Karpas-422 (cell line): ENCODE measurements at places on chromosomes 4 and X. TPM values are rescaled to one million over a fixed set of nuclear protein-coding genes. Genes with fewer than 3 reads are reported as not detected.
A peak's percentile ranks its signal among the peaks of the same experiment; 100 is the strongest.

Gene HPGDS
- not detected in 2 replicates for total RNA-seq

Gene RNF150
- not detected in 2 replicates for total RNA-seq

DNA sequence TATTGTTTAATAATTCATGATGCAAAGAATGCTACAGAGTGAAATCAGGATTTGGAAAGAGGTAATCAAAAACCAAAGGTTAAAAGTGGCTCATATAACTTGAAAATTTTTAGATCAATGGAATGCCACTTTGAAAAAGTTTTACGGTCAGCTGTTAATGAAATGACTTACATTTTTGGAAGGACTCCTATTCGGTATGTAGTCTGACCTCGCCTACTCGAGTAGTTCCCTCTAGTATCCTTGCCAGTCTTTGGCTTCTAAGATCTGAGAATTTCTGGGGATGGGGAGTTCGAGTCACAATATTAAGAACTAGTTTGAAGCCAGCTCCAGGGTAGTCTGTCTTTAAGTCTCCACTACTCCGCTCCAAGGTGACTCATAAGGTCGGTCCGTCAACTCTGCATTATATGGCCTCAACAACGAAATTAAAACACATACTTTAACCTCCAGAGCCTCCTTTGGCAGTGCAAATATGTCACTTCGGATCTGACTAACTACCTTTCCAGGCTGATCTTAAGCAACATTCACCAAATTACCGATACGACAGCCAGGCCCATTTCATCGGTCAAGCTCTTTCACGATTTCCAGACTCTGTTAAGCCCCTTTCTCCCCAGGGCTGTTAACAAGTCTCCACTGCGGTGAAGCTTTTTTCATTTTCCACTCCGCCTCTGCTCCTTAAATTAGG lies 733 bp upstream of the NAA15 start:
- peak overlapping the region; percentile 92 for H3K4me3 ChIP-seq
- peak; percentile 69 for DNase-seq
- H3K36me3 ChIP-seq, result peaks cover 24% of the 10 kb centered on the region
- peaks cover 44% of the 10 kb centered on the region for H3K4me1 ChIP-seq

DNA sequence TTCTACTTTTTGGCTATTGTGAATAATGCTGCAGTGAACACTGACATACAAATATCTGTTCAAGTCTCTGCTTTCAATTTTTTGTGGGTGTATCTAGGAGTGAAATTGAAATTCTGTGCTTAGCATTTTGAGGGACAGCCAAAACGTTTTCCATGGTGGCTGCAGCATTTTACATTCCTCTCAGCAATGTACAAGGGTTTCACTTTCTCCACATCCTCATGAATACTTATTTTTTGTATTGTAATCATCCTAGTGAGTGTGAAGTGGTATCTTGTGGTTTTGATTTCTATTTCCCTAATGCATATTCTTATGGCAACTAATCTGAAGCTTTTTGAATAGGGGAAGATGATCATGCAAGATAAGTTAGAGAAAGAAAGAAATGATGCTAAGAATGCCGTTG lies 40.3 kb downstream of the HSPA4L start:
- H3K4me3 ChIP-seq, result no peak overlapping the region
- peaks cover 29% of the 10 kb centered on the region for H3K4me1 ChIP-seq
- H3K27me3 ChIP-seq, result no peaks in the 10 kb centered on the region
- no peak overlapping the region for H3K27ac ChIP-seq
- DNase-seq, result no peak
